ENCODE measurements at places on chromosomes 11 and 22.
A peak's percentile ranks its signal among the peaks of the same experiment; 100 is the strongest.

- peak; percentile 71 for DNase-seq
Measured at GRCh38 chr11:79439886-79440570, 802 bp downstream of the TENM4 start.

GRCh38 chr11:121887976-121888557 is 227.9 kb downstream of the BLID start:
- no peak for DNase-seq

GRCh38 chr11:131463649-131464425 is 93.4 kb downstream of the NTM start:
- no peak for DNase-seq

- no peak for DNase-seq
Measured at GRCh38 chr11:31529701-31530100, 20.1 kb downstream of the ELP4 start.

- no peak for DNase-seq
Measured at GRCh38 chr22:48921411-48921903, 906.2 kb downstream of the BRD1 start.

DNA sequence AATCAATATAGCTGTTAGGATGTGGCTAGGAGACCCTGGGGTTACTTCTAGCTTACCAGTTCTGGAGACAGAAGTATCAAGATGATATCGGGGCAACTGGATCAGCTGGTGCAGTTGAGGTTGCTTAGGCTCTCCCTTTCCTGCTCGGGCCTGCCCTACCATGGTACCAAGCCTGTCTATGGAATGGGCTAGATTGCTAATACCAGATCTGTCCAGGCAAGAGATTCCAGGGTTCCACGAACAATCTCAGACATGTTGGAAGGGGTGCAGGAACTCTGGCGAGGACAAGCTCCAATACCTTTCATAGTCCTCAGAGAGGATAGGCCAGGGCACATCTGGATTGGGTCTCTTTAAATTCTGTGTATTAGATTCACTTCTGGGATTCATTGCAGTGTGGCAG is 53.8 kb downstream of the ADM start:
- no peak for DNase-seq

DNA sequence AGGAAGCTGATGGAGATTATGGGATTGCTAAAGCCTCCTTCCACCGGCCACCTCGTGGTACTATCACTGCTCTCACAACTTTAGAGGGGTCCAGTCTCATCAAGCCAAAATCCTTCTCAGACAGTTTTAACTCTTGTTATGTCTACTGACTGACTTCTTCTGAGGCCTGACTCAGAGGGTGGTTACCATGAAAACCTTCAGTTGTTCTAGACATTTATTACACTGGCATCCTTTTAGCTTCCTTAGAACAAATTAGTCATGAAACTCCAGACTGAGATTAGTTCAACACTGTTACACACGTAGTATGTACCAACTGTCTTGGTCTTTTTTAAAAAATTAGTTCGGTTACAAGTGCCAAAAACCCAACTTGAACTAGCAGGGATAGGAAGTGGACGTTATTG is 7.5 kb downstream of the DIXDC1 start:
- no peak for DNase-seq

- no peak for DNase-seq
Measured at GRCh38 chr11:12961615-12962014, 47.5 kb upstream of the RASSF10 start.

GRCh38 chr11:128336203-128336602 is 251.2 kb downstream of the ETS1 start:
- peak; percentile 67 for DNase-seq

DNA sequence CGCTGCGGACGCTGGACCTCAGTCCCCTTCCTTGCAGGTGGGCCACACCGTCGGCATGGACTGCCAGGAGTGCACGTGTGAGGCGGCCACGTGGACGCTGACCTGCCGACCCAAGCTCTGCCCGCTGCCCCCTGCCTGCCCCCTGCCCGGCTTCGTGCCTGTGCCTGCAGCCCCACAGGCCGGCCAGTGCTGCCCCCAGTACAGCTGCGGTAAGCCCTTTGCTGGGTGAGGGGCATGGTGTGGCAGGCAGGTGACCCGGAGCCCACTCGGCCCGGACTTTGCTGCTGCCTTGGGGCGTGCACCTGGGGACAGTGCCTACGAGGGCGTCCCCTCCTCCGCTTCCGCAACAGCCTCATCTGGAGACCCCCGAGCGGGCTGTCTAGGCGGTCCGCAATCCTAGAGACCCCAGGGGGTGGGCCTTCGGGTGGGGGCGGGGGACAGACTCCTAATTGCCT is 25.4 kb upstream of the MUC5B start:
- DNase-seq = peak; percentile 65

- no peak for DNase-seq
Measured at GRCh38 chr11:10744206-10744605, 6.8 kb upstream of the CTR9 start.

DNA sequence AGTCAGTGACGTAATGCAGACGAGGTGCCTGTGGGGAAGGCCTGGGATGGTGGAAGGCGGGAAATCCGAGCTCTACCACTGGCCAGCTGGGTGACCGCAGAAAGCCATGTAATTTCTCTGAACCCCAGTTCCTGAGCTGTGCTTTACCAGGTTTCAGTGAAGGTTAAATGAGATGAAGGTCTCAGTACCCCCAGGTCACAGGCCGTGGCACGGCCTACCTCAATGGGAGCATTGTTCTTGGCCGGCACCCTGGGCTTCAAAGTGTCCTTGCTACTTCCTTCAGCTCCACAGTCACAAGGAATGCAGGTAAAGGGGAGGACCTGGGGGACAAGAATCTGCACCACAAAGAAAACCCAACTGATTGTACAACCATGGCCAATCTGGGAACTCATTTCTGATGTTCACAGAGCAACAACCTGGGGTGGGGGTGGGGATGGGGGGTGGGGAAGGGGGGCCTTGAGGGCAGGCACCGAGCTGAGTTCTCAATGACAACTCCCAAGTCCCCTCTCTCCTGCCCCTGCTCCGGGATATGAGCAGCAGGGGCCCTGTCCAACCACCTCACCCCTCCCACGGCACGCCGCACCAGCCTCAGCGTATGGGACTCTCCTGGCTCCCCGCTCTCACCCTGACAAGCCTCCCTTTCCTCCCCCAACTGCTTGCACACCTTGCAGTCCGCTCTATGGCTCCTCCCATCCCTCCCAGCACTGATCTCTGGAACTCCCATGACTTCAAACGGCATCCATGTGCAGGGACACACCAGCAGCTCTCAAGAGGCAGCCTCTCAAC is 59.1 kb upstream of the ARFGAP3 start:
- no peak for DNase-seq

DNA sequence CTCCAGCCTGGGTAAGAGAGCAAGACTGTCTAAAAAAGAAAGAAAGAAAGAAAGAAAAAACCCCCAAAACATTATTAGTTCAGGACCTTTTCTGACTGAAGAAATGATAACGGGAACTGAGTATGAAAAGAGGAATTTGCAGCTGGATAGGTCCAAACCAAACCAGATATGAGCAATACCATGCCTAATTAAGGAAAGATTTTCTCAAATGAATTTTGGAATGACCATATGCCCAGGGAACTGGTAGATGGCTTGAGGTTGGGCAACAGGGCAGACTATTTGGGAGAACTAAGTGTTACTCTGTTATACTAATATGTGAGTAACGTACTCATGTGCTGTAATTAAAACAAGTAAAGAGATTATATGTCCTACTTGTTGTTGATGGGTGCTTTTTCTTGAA is 186.1 kb downstream of the TMEM135 start:
- no peak for DNase-seq

DNA sequence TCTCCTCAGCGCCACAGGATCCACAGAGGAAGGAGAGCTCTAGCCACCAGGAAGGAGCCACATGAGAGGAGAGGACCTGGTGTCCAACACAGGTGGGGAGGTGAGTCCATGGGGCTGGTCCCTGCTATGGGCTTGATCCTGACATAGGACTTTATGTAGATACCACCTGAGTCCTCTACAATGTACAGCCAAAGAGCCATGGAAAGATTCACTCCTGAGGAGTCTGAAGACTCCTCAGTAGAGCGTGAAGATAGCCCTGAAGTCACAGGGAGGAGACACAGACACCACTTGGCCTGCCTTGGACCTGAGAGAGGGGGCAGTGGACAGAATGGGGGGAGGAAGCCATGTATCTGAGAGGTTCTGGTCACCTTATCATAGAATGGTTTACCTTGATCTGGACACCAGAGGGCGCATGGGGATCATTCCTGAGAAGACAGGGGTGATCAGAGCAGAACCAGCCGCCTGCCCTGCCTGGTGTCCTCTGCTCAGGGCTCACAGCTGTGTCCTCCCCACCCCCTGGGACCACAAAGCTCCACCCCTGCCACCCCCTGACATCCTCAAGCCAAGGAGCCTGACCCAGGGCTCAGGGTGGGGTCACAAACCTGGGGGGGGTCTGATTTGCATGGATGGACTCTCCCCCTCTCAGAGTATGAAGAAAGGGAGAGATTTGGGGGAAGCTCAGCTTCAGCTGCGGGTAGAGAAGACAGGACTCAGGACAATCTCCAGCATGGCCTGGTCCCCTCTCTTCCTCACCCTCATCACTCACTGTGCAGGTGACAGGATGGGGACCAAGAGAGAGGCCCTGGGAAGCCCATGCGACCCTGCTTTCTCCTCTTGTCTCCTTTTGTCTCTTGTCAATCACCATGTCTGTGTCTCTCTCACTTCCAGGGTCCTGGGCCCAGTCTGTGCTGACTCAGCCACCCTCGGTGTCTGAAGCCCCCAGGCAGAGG is 77.0 kb downstream of the ZNF280B start:
- DNase-seq = no peak

DNA sequence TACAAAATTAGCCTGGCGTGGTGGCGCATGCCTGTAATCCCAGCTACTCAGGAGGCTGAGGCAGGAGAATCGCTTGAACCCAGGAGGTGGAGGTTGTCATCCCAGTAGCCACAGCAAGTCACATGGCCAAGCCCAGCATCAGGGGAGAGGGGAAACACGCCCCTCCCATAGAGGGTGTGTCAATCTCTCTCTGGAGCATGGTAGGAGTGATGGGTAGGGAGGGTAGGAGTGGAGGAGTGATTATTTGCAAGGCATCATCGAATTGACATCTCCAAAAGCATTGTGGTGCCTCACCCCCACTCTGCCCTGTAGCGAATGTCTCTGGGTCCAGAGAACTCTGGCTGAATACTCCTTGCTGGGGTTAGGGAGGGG is 6.1 kb upstream of the SSTR3 start:
- DNase-seq = no peak

DNA sequence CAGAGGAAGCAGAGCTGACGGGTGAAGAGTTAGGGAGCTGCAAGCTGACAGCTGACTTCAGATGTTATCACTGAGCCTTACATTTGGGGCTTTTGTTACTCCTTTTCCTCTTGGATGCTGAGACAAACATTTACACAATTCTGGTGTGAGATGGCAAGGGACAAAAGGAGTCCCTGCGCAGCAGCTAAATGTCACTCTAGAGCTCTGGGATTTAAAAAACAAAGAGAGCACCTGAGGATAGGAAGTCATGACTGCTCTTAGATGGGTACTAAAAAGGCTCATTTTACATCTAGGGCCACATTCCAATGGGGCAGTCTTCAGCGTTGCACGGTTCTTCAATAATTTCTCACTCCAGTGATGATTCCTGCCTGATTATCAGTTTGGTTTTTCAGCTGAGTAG is 204.5 kb downstream of the RAB38 start:
- DNase-seq = no peak

DNA sequence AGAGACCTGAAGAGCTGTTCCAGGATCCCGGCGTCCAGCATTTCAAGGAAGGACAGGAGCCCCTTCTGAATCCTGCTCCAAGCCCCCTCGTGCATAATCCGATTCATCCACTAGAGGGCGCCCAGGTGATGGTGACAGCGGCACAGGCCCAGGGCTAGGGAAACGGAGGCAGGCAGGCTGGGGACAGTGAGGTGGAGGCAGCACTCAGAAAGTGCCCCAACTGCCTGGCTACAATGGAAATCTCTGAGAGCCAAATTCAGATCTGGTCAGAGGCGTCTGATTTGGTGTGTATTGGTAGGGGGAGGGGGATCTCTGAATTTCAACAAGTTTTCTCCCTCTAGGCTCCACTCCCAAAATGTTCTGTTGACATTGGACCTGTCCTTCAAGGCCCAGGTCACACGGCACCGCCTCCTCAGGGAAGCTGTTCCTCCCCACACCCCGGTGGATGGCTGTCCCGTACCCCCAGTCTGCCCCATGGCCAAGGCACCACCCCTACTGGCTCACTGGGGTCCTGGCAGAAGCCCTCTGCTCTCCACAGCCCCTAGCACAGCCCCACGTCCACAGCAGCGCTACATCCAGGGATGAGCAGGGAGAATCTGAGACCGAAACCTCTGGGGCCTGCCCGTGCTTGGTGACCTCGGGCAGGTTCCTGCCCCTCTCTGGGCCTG is 142.9 kb downstream of the CRYBB2 start:
- DNase-seq = no peak

- DNase-seq = no peak
Measured at GRCh38 chr11:28442131-28442530, 333.9 kb downstream of the METTL15 start.

GRCh38 chr11:134579724-134580609 is 167.9 kb upstream of the B3GAT1 start:
- no peak for DNase-seq

- no peak for DNase-seq
Measured at GRCh38 chr11:9095421-9095820, 4.0 kb upstream of the SCUBE2 start.

- peak; percentile 94 for DNase-seq
Measured at GRCh38 chr22:35257321-35258190, at the start of gene HMGXB4. Gene HMGXB4 (plus strand): TSS chr22:35257493. CDS start chr22:35262391, 4,898 bp downstream.

GRCh38 chr22:49295465-49295743 is 532.3 kb downstream of the BRD1 start:
- no peak for DNase-seq

GRCh38 chr11:99554232-99554903 is 533.6 kb downstream of the CNTN5 start:
- DNase-seq = no peak

DNA sequence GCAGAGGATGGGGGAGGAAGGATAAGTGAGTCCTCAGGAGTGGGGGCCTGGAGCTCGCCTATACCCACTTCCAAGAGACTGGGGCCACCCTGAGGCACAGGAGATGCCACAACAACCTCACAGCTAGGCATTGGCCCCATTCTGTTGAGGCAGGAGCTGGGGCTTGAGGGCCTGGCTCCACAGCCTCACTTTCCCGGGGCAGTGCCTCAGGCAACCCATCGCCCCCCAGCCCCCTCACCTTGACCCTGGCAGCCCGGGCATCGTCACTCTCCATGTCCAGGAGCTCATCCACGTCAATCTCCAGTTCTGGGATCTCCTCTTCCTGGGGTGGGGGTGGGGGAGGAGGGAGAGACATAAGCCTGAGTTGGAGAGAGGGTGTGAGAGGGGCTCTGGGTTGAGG is 1.8 kb downstream of the PPP1R14B start:
- DNase-seq = no peak

DNA sequence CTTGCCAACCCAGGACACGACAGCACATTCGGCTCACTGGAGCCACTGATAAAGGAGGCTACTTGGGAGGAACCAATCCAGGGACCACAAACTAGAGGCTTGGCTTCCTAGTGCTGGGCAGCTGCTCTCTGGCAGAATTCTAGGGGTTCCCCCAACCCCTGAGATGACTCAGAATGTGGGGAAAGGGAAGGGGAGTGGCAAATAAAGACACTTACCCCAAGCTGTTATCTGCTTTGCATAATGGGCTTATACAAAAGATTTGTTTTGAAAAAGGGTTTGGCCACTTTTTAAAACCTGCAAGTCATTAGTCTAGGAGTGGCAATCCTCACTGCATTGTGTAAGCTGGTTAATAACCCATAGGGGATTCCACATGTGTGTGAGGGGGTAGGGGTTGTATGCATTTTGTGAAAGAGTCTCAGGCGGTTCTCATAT is 64.1 kb upstream of the LMO1 start:
- no peak for DNase-seq

GRCh38 chr11:65427691-65428577 is 5.3 kb downstream of the NEAT1 start:
- no peak for DNase-seq

Measured in Right ventricle myocardium inferior (tissue), 1 donor.